Astrocyte (in vitro differentiated cells and primary cell): ENCODE measurements at places on chromosomes 3 and 15.

GRCh38 chr15:72276326-72276700, 4.0 kb upstream of the PARP6 start:
- no peak for DNase-seq

GRCh38 chr3:46860017-46860809, 3.0 kb downstream of the MYL3 start:
- DNase-seq = no peak

GRCh38 chr3:195128255-195129071, 142.5 kb downstream of the XXYLT1 start:
- peak; percentile 47 for DNase-seq

GRCh38 chr3:187920030-187920429, 174.8 kb upstream of the BCL6 start:
- DNase-seq = no peak

DNA sequence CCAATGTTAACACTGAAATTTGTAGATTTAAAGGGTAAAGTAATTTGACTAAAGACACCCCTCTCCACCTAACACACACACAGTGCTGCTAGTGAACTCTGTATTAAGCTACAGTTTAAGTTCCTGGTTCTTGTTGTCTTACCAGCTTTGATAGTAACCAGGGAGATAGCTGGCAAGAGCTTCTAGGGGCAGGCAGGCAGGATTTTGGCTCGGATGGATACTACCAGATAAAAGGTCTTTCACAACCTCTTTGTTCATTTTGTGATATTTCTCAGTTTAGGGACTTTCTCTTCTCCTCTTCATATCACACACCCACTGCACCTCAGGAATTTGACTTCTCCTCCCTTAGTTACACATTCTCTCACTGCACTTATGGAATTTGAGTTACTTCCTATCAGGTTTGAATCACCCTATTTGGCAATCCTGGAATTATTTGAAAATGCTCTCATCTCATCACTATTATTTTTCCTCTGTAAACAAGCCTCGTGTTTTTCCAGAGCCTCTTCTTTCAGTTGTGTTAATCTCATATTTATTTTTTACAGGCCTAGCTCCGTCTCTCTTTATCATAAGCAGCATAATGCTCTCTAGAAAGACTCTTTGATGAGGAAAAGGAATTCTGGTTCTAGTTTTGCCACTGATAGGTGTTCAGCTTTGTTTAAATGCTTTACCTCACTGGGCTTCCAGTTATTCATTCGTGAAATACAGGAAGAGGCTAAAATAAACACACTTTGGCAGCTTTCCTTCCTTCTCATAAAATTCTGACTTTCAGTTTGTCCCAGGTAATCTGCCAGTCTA, 23.0 kb upstream of the CLDN1 start:
- peak; percentile 98 for DNase-seq

- peak; percentile 47 for DNase-seq
Measured at GRCh38 chr3:182364323-182364722, 429.0 kb upstream of the ATP11B start.

DNA sequence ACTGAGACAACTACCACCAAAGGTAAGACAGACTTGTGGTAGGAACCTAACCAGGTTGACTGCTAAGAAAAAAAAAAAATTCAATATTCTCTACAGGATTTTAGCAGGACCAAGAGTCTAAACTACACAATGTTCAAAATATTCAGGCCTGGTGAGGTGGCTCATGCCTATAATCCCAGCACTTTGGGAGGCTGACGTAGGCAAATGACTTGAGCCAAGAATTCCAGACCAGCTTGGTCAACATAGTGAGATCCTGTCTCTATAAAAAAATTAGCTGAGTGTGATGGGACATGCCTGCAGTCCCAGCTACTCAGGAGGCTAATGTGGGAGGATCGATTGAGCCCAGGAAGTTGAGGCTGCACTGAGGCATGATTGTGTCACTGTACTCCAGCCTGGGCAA, 341.6 kb upstream of the WNT5A start:
- DNase-seq = peak; percentile 7

- no peak for DNase-seq
Measured at GRCh38 chr3:191373327-191373726, 43.0 kb upstream of the UTS2B start.

DNA sequence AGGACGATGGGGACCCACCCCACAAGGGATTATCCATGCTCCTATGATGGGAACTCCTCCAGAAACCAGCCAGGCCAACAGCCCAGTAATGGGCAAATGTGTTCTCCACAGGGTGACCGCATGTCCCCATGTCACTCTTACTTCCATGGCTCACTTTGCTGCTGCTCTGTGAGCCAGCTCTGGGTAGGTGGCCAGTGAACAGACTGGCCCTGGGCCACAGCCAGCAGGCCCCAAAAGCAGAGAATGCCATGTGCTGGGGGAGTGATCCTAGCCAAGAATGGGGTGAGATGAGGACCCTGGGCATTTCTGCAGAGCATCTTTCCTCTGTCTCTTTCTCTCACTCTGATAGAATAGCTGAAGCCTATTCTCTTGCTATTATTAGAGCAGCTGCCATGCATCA, 391.4 kb downstream of the LRTM1 start:
- DNase-seq = no peak

GRCh38 chr3:48402281-48402732, 27.6 kb downstream of the PLXNB1 start:
- peak; percentile 91 for DNase-seq

DNA sequence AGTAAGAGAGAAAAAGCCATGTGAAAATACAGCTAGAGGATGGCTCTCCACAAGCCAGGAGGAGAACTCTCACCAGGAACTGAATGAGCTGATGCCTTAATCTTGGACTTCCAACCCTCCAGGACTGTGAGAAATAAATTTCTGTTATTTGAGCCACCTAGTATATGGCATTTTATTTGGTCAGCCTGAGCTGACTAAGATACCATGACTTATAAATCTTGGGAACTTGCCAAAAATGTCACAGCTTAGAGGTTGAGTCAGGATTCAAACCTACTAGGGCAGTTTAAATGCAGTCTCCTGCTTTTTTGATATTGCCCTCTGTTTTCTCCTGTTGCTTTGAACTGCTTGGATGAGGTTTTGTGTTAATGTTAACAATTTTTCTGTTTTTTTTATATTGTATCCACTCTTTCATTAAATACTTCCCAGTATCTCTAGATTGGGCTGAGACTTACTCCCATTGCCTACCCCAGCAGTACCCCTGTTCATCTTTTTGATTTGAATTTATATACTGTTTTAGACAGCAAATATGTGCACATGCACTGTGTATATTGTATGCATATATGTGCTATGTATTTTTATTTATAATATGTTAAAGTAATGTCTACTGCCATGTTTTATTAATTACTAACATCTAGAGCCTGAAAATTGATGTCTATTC, 1223.2 kb downstream of the OTOL1 start:
- peak; percentile 93 for DNase-seq

DNA sequence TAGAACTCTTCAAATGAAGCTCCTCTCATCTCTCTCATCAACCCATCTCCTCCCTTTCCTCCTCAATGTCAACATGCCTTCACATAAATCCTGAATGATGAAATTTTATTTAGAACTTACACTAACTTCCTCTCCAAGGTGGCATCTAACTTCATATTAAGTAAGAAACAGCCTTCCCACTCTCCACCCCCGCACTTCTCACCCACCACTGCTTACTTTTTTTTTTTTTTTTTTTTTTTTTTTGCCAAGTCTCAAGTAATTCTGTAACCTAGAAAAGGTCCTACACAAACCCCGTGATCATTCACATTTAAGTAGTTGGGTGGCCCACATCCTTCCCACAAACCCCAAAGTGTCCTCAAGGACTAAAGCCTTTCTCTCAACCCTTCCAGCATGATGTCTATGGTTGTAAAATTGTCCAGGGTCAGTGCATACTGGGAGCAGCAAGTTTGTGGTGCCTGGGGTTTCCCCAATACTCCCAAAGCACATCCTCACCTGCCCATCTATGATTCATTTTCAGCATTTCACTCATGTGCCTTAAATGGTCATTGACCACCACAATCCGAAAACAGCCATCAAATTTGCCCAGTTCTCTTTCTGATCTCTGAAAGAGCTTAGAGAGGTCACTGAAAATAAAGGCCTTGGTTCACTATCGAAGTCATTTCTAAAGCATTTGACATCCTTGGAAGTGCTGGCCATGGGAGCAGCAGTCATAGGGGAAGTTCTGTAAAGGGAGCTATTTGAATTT, 47.2 kb downstream of the CD86 start:
- DNase-seq = no peak
